ENCODE measurements at places on chromosomes 5 and 9.

- no peak for DNase-seq
Measured at GRCh38 chr5:378976-379742, 57.6 kb downstream of the AHRR start.

DNA sequence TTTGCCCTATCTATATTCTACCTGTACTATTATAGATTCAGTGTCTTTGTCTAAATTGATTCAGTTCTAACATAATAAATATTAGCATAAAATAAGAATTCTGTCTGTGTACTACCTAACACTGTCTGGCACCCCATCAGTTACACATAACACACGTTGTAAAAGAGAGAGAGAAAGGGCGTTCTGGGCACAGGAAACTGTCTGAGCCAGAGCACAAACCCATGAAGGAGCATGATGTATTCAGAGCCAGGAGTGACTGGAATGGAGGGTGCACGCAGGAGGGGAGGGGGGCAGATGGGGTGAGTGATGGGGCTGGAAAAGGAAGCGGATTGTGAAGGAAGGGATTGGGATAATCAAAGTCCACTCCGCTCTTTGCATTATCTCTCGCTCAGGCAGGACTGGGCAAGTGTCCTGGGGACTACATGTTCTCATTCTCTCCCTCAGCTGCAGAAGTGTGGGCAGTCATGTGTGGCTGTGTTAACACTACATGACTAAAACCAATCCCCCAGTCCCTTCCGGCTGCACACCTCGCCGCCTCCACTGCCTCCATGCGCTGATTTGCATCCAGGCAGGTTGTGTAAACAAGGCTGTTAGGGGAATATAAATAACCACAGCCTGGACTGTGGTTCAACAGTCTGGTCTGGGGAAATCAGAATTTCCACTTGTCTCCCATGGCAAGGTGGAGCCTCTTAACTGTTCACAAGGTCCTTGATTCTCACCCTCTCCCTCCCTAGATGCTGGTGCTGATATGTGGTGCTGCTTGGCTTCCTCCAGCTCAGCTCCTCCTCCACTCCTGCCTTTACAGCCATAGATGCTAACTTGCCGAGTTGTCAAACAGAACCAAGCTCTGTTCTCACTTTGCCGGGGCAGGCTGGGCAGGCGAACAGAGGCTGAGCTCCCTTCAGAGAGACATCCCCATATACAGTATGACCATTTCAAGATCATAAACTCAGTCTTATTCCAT lies 367.5 kb upstream of the BRINP1 start:
- DNase-seq = no peak

- no peak for DNase-seq
Measured at GRCh38 chr9:69326261-69326660, 1.2 kb downstream of the ENTREP1 start.

DNA sequence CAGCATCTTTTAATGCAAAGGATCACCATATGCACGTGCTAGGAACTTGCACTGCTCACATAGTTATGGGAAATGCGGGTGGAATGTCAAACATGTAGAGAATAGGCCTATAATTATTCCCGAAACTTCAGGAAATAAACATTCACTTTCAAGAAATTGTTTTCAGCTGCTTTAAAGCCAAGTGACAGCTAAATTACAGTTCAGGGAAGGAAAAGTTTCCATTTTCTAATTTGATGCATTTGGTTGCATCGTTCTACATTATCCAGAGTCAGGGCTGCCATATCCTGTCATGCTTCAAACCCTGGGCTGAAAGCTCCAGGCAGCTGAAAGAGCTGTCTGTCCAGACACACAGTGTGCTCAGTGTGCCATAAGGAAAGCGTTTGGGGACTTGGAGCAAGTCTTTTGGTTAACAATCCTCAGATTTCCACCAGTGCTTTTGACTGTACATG lies 518.1 kb downstream of the CSNK1G3 start:
- DNase-seq = no peak

DNA sequence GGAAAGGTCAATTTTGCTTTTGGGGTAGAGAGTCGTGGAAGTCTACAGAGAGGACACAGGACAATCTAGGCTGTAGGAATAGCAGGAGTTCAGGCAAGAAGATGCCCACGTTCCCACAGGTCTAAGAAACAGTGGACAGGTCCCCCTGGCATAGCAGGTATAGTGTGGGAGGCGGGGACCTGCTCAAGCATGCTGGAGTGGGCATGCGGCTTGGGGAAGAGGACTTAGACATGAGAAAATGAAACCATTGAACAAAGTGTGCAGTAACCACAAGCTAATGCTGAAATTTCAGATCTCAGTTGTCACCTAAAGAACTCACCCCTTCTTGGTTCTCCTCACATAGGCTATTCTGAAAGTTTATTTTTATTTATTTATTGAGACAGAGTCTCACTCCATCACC lies 142.8 kb upstream of the EFNA5 start:
- no peak for DNase-seq

DNA sequence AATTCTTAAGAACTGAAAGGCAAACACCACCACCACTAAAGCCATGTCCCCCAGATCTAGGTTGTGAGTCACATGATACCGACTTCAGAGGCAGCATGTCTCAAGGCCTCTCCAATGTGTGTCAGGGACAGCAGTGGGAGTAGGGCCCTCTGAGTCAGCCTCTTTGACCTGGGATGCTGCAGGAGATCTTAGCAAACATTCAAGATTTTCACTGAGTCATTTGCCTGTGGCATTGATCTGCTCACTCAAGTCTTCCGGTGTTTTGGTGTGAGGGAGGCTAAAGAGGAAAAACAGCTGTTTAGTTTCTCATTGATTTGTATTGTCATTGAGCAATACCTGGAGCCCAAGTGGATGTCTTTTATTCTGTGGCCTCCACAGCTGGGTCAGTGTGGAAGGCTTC lies 36.1 kb downstream of the TMC1 start:
- DNase-seq = no peak

DNA sequence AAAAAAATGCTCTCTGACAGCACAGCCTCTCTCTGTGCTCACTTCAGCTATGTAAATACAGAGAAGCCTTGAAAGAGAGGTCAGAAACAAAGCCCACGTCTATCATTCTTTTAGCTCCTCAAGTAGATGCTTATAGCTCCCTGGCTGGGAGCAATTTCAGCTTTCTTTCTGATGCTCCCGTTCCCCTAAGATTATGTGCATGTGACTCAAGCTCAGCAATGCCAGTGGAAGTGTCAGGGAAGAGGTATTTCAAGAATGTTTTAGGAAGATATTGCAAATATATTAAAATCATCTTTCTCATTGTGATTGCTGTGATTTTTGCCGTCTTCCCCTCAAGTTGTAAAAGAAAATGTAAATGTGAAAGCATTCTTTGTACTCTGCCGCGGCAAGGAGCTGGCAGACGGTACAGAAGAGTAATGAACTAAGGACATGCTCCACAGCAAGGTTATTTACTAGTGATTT lies 1353.7 kb upstream of the ACO1 start:
- DNase-seq = no peak

GRCh38 chr5:147512659-147513379 lies 3.0 kb upstream of the DPYSL3 start:
- DNase-seq = no peak

GRCh38 chr9:114688909-114689610 lies 7.1 kb upstream of the TEX48 start:
- DNase-seq = no peak

DNA sequence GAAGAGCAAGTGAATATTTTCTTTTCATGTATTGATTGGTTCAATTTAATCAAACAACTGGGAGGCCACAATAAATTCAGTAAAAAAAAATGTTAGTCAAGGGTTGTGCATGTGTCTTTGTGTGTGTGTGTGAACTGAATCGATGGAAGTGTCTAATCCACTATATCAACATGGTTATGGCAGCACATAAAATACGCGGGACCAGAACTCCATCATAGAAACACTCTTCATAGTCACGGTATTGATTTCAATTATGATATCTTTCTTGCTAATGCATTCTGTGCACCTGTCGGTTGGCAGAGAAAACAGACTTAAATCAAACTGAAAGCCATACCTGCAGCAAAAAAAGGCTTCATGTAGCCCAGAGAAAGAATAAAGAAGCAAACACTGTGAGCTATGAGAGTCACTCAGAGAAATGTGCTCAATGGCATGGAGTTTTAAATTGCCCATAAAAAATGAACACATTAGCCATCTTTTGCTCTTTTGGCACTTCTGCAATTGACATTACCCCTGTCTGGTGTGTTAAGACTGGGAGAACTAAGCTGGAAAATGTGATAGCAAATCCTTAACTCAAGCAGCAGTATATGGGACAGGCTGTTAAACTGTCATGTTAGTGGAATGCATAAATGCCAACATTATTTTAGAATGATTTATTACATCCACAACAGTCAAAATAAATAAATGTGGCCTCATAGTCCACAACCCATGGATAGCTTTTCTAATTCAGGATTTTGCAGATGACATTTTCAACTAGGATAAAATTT lies 642.4 kb upstream of the C9orf72 start:
- no peak for DNase-seq

DNA sequence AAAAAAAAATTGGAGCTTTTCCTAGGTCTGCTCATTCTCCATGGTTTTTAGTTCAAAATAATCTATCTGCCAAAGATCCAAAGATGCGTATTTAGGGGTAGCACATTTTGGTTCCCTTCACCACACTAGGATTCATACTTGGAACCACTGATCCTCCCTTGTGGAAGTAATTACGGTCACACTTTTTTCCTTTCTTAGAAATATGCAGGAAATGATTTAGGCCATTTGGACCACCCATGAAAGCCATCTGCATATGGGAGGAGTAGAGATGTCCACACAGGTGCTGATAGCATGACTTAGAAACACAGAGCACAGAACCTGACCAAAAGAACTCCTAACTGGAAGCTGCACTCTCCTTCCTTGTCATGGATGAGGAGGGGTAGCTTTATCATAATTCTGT lies 105.9 kb upstream of the RAI14 start:
- DNase-seq = no peak

- DNase-seq = no peak
Measured at GRCh38 chr9:35042081-35042604, 30.3 kb downstream of the VCP start.

- no peak for DNase-seq
Measured at GRCh38 chr5:25020454-25020853, 375.7 kb upstream of the CDH10 start.

- DNase-seq = no peak
Measured at GRCh38 chr9:127555840-127556820, 55.9 kb upstream of the STXBP1 start.

DNA sequence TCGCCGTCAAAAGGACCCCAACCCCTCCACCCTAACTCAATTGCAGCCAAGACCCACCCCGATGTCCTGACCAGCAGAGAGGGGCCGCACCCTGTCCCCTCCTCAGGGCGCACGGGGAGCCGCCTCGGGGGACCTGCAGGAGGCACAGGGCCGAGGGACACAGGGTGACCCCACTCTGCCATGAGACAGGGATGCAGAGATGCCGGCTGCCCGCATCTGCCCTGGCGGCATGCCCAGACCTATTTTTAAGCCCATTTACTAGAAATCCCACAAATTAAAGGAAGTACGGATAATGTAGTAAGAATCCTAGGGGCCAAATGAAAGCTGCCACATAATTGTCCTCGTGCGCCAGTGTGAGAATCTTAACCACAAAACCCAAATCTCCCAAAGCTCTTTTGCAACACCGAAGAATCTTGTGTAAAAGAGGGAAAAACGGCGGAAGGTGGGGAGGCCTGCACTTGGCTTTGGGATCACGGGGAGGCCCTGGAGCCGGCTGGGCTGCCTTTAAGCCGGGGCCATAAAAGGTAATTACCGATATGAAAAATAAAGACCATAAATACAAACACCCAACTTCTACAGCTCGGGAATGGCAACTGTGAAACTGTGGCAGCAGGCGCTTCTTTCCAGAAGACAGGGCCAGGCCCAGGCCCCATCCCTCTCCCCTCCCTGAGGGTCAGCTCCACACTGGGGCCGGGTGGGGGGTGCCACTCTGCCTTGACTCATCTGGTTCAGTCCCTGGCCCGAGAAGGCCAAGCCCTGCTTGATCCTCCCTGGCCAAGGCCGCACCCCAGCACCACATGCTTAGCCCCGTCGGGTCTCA lies 35.0 kb downstream of the NACC2 start:
- no peak for DNase-seq

GRCh38 chr5:133238426-133239205 lies 186.8 kb downstream of the HSPA4 start:
- no peak for DNase-seq

- peak; percentile 82 for DNase-seq
Measured at GRCh38 chr9:96418920-96419690, 935 bp upstream of the ZNF367 start.

DNA sequence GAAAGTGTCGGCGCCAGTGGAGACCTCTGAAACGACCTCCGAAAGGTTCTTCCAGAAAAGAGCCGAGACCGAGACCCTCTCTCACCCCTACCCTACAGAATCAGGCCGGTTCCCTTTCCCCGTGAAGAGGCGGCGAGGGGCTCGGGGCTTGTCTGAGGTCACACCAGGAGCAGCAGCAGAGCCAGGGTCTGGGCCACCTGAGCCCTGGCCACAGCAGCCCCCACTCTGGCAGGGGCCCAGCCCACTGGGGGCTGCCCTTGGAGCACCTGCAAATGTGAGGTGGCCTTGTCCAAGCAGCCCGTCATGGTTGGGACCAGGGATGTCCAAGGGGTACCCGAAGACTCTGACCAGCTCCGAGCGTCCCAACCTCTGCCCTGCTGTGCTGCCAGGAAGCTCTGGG lies 9.2 kb downstream of the AGPAT2 start:
- no peak for DNase-seq

- no peak for DNase-seq
Measured at GRCh38 chr5:161387121-161387520, 159.4 kb downstream of the GABRB2 start.

DNA sequence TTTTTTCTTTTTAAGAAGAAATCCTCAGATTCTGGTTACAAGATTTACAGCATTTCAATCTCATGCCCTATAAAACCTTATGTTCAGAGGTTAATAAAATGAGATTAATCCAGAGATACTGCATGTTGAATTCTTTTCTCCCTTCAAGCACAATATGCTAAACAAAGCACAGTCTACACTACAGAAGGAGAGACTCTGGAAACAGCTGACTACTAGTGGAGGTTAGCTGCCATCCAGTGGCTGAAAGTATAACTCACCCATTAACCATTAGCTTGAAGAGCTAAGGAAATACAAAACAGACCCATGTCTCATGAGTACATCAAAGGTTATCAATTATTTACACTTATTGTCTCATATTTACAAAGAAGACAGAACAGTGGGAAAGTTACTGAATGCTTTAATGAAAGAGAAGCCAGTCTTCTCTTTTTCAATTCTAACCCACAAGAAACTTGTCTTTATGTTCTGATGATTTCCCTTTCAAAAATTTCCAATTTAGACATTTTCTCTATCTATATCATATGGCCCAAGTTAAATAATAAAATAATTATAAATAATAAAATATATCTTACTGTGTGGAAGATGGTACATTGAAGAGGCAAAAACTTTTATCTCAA lies 12.7 kb upstream of the DNAH5 start:
- DNase-seq = no peak

GRCh38 chr5:129569295-129569694 lies 109.2 kb downstream of the ADAMTS19 start:
- no peak for DNase-seq

- no peak for DNase-seq
Measured at GRCh38 chr5:73946919-73947602, 321.1 kb downstream of the ARHGEF28 start.

DNA sequence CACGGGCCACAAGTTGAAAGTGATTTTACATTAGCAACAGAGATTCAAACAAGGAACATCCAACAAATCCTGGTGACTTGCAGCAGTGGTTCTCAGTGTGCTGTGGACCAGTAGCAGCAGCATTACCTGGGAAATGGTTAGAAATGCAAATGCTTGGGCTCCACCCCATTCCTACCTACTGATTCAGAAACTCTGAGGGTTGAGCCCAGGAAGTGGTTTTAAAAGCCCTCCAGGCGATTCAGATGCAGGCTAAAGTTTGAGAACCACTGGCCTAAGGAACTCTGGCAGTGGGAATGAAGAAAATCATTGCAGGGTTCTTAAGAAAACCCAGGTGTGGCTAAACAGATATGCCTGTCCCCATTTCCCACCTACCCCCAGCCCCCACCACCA lies 398.8 kb downstream of the ENC1 start:
- DNase-seq = no peak

Measured in cortex of kidney (tissue), 1 donor.